ENCODE measurements at places on chromosomes 16 and 17.

DNA sequence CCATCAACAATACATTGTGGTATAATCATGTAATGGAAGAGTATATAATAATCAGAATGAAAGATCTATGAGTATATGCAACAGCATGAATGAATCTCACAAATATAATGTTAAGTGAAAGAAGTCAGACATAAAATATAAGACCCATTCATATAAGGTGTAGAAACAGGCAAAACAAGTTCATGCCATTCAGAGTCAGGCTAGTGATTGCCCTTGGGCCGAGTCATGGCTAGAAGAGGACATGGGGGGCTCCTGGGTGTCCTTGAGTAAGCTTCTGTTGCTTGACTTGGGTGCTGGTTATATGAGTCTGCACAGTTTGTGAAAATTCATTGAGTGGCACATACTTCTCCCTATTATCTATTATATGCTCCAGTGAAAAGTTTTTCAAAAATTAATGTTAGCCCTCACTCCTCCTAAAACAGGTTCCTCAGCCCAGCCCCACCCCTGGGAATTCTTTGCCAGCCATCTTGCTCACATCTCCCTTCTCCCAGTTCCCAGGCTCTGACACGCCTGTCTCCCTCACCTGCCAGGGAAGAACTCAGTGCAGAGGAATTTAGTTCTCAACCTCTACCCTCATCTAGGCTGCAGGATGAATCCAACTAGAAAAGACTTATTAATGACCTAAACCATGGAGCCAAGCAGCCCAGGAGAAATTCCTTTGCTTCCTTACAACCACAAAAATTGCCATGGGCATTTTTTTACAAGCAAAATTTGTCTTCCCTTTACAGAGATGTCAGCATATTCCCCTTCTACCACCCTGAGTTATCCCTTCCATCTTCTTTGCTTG lies 52.4 kb upstream of the NFAT5 start:
- no peak for DNase-seq

- DNase-seq: no peak
These were observed 43.6 kb downstream of the SMG6 start for GRCh38 chr17:2259769-2260536.

GRCh38 chr17:34299027-34299426 lies 13.5 kb downstream of the CCL11 start:
- DNase-seq: no peak

DNA sequence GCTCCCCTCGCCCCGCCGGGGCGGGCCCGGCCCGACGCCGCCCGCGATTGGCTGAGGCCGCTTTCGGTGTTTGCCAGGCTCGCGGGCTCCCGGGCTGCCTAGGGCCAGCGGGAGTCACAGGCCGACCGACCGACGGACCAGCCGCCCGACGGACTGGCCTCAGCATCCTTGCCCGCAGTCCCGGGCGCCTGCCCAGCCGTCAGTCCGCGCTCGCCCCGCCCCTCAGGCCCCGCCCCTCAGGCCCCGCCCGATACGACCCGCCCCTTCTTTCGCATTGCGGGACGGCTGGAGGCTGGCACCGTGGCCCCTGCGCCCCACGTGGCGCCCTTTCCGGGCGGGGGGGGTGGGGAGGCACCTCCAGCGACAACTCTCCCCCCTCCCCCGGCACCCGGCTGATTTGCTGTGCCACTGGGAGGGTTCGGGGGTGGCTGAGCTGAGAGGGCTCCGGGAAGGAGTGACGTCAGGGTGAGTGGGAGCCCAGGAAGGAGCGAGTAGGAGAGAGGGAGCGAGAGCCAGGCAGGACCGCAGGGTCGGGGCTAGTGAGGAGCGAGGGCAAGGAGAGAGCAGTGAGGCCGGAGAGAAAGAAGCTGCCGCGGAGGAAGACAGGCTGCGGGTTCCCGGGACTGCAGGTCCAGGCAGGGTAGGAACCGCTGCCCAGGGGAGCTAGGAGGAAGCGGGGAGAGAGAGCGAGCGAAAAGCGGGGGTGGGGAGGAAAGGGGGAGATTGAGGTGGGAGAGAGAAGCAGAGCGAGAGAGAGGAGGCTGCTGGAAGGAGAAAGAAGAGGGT lies at the start of gene ASPHD1:
ASPHD1 (plus strand) TSS at position 387 of the 786 bp plus-strand sequence. CDS start 484 bp downstream, outside the sequence.
- peak; percentile 87 for DNase-seq

DNA sequence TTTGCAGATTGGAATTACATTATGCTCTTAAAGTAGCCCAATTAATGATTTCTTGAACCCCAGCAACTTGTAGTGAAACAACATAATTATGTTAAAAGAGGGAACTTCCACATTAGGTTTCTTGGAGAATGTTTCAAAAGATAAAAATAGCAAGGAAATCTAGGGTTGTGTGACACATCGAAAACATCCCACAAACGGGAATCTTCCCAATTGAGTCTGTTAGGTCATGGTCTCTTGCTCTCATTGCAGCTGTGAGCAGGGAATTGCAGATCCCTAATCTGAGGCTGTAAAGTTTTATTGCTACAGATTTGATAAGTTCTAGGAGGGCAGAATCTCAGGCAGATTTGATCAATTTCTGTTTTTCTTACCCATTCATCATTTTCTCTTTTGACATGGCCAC lies 6.7 kb upstream of the LPO start:
- no peak for DNase-seq

DNA sequence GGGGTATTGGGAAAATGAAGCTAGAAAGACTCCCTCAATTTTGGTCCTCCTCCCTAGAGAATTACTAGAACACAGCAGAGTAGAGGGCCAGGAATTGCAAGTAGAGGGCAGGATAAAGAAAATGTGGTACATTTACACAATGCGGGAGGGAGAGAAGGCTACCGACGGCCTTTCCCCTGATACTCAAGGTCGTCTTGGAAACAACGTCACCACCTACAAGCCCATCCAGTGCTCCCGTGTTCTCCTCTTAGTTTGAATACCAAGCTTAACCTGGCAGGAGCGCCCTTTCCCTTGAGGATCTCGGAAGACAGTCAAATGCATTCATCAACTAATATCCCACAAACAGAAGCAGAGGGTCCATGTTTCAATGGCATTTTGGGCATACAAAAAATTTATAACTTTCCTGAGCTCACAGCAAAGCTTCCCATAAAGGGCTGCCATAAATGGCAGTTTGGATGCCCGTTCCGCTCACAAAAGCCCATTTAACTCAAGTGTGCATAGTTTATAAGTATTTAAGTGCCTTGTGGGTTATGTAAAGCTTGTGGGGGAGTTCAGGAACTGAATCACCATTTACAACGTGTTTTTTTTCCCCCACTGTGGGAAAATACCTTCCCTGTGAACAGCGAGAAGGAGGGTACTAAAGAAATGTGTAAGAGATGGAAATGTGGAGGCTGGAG lies 414.6 kb downstream of the SLC39A11 start:
- DNase-seq: no peak
